ENCODE measurements at places on chromosomes 1 and 21.

GRCh38 chr1:19750101-19750881 lies 49.4 kb downstream of the TMCO4 start:
- DNase-seq, result no peak

GRCh38 chr1:74681001-74681400 lies 7.4 kb upstream of the ERICH3 start:
- no peak for DNase-seq

DNA sequence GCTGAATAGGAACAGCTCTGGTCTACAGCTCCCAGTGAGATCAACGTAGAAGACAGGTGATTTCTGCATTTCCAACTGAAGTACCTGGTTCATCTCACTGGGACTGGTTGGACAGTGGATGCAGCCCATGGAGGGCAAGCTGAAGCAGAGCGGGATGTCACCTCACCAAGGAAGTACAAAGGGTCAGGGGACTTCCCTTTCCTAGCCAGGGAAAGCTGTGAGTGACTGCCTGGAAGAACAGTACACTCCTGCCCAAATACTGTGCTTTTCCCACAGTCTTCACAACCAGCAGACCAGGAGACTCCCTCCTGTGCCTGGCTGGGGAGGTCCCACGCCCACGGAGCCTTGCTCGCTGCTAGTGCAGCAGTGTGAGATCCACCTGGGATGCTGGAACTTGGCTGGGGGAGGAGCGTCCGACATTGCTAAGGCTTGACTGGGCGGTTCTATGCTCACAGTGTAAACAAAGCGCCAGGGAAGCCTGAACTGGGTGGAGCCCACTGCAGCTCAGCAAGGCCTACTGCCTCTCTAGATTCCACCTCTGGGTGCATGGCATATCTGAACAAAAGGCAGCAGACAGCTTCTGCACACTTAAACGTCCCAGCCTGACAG lies 14.7 kb downstream of the CR1L start:
- DNase-seq, result no peak

- no peak for DNase-seq
Observed at GRCh38 chr1:61618193-61618592, 106.7 kb downstream of the TM2D1 start.

- no peak for DNase-seq
Observed at GRCh38 chr1:114338191-114338890, 172.7 kb downstream of the TRIM33 start.

DNA sequence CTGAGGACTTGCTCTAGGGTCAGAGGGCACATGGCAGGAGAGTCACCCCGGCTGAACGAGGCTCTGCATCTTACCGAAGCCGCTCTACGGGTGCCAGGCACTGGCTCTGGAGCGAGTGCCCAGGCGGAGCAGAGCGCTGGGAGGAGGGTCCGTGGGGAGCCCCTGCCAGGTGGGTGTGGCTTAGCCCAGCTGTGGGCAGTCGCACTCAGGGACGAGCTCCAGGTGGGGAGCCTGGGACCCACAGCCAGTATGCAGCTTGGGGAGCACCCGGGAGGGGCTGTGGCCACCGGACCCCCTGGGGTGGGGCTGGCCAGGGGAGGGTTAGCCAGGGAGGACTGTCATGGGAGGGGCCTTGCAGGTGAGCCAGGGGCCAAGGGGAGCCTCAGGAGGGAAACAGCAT lies 3.8 kb downstream of the AGRN start:
- no peak for DNase-seq

DNA sequence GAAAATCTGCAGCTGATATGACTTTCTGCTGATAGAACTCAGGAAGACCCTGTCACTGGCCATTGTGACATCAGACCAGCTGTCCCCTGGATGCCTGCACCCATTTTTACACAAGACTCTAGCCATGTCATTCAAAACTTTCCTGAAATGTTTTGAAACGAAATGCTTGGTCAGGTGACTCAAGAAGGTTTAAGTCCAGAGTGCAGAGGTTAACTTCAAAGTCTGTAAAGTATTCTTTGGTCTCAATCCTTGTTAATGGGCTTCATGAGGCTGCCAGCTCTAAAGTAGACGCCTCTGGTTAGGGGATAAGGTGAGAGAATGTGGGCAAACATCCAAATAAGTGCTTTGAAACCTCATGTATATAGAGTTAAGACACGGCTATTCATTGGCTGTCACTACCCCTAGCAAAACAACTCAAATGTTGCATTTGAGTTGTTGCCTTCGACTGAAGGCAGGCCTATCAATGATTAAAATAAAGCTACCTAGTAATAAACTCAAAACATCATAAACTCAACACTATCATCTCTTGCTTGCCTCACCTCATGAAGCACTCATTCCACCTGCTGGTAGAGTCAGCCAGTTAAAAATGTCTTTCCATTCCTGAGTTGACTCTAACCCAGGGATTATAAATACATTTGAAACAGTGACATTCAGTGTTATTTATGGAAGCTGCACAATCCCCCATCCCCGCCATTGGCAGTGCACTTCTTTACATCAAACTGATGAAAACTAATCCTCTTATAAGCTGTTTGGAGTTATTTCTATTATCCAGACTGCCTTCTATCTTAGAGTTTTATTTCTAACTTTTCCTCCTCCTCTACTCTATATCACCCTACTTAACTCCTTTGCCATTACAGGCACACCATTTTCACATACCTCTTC lies 26.0 kb downstream of the RABIF start:
- no peak for DNase-seq

DNA sequence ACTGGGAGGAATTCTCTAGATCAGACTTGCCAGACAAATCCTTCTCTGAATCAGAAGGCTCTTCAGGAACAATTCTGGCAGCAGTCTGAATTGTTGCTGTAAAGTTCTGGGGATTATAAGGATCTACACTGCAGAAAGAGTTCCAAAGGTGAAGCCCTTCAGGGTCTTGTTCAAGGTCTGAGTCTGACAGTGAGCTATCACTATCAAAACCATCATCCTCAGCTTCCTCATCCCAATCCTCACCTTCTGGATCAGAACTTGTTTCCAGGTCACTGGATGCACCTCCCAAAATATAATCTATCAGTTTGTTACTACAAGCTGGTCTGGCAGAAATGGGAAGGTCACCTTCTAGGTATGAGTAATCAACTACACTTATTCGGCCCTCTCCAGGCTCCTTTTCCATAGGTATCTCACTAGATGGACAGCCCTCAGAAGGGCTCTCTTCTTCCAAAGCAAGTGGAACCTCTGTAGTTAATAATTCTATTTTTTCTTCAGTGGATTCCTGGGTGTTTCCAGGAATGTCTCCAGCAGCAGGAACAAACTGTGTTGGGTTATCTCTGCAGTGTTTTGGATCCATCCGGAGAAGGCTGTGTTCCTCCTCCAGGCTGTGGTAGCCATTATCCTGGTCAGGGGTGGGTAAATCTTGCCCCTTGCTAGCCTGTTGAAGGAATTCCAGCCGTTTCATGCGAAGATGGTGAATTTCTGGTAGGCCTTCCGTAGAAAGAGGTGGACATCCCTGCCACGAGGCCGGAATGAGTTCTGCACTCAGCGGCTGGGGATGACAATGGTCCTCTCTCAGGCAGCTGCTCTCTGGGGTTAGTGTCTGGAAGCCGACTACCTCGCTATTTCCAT lies 1.6 kb downstream of the PPP1R15B start:
- DNase-seq, result no peak

- no peak for DNase-seq
Observed at GRCh38 chr1:23356471-23357137, 12.5 kb upstream of the HNRNPR start.

- no peak for DNase-seq
Observed at GRCh38 chr21:34074283-34075090, 1.1 kb downstream of the MRPS6 start.

DNA sequence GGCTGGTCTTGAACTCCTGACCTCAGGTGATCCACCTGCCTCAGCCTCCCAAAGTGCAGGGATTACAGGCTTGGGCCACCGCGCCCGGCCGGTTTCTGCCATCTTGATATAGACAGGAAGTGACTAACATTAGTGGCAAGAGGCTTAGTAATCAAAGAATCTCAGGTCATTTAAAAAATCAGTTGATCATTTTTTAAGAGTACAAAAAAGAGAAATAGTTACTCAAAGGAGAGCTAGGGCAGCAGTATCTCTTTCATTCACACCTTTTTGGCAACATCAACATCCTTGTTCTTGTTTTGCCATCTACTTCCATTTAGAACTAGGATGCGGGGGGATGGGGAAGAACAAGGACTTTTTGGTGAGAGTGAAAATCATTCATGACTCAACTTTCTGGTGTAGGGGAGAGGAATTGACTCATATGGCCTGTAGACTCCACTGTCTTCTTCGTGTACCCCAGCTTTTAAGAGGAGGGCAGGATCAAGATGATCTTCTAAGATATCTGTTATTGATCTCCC lies 8.8 kb downstream of the FCRLB start:
- DNase-seq, result no peak

Data from stimulated activated CD4-positive, alpha-beta T cell treated with anti-CD3 and anti-CD28 coated beads, TNF-alpha, amount 100 ng/mL, for 4 hours (primary cell).